Ovary (tissue), 10 donors: ENCODE measurements at places on chromosomes 6 and 20. TPM values are rescaled to one million over a fixed set of nuclear protein-coding genes. Genes with fewer than 3 reads are reported as not detected.

The PNPLA1 gene
- not detected for total RNA-seq

GRCh38 chr6:14799928-14800327 is 445.9 kb upstream of the JARID2 start:
- no peak overlapping the region for H3K27ac ChIP-seq
- no peaks in the 10 kb centered on the region for H3K36me3 ChIP-seq
- no peaks in the 10 kb centered on the region for H3K27me3 ChIP-seq
- peak; percentile 75 for DNase-seq
- no peak overlapping the region for H3K4me3 ChIP-seq

GRCh38 chr6:81979329-81979728 is 226.8 kb upstream of the TENT5A start:
- no peak overlapping the region for H3K27ac ChIP-seq
- H3K4me1 ChIP-seq: no peaks in the 10 kb centered on the region
- no peak for DNase-seq

- no peak for DNase-seq
- no peak overlapping the region for H3K4me3 ChIP-seq
- H3K36me3 ChIP-seq: no peaks in the 10 kb centered on the region
- peaks cover 2% of the 10 kb centered on the region for H3K4me1 ChIP-seq
- no peaks in the 10 kb centered on the region for H3K27me3 ChIP-seq
- no peak overlapping the region for H3K27ac ChIP-seq
These were observed 2.1 kb downstream of the NQO2 start for GRCh38 chr6:3001773-3002293.

GRCh38 chr20:10893321-10893720 is 219.5 kb upstream of the JAG1 start:
- no peak overlapping the region for H3K27ac ChIP-seq
- no peaks in the 10 kb centered on the region for H3K36me3 ChIP-seq
- H3K27me3 ChIP-seq: no peaks in the 10 kb centered on the region
- no peaks in the 10 kb centered on the region for H3K4me1 ChIP-seq
- DNase-seq: no peak
- no peak overlapping the region for H3K4me3 ChIP-seq

- no peaks in the 10 kb centered on the region for H3K36me3 ChIP-seq
- no peaks in the 10 kb centered on the region for H3K27me3 ChIP-seq
- no peaks in the 10 kb centered on the region for H3K4me1 ChIP-seq
- no peak overlapping the region for H3K4me3 ChIP-seq
- no peak overlapping the region for H3K27ac ChIP-seq
- DNase-seq: no peak
These were observed 45.5 kb downstream of the CNR1 start for GRCh38 chr6:88120635-88121034.

DNA sequence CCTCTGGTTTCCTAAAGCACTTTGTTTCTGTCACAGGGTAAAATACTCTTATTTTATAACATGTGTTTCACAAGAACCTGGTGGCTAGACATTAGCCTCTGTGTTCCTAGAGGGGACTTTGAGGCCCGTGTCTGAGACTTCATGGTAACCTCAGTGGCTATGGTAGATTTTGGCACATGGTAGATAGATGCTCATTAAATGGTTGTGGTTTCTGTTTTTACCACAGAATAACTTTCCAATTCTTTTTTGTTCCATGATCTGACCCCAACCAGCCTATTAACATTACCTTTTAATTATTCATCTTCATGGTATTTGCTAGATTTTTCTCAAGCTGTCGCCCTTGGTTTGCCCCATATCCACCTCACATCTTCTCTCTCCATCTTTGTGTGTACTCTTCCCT is 34.3 kb downstream of the CCN2 start:
- no peak overlapping the region for H3K27ac ChIP-seq
- no peaks in the 10 kb centered on the region for H3K27me3 ChIP-seq

The SLC23A2 gene
- total RNA-seq: 50.9 TPM

DNA sequence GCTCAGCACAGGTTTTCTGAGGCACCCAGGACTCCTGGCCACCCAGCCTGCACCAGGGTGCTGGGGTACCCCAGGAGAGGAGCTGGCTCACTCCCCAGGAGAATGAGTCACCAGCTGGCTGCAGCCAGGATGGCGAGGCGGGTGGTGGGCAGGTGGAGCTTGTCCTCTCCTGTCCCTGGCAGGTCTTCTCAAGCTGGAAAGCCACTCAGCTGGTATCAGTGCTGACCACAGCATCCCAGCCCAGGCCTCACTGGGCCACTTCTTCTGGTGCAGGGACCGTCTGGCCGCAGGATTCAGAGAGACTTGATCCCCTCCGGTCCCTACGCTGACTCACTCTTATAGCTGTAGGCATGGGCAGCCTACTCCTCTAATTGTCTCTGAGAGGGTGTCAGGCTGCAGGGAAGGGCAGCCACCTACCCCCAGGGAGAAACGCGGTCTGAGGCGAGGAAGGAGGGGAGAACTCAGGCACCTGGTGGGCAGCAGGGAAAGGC is 22.2 kb downstream of the TFEB start:
- H3K36me3 ChIP-seq: no peaks in the 10 kb centered on the region
- no peak overlapping the region for H3K27ac ChIP-seq
- H3K4me3 ChIP-seq: no peak overlapping the region
- H3K4me1 ChIP-seq: peaks cover 1% of the 10 kb centered on the region

The BACH2 gene
- total RNA-seq: 19.2 TPM

The STMN3 gene
- 32.3 TPM for total RNA-seq

The LTB gene
- 0.76 TPM for total RNA-seq

The ULBP1 gene
- total RNA-seq: 0.08 TPM

DNA sequence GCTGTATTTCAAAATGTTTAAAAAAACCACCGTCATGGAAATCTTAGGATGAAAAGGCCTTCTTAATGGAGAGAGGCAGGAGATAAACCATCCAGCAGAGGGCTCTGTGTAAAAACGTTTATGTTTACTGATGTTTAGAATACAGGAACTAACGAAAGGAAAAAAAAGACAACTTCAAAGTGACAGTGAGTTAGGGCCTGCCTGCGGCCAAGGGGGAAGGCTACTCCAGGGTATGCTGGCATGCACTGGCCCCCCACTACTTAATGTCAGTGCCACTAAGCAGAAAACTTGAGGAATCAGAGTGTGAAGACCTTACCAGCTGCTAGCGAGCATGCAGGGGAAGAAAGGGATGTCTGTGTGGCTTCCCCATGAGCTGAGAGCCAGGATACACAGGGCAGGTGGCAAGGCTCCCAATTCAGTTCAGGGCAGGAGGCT is 47.7 kb downstream of the AKAP7 start:
- no peaks in the 10 kb centered on the region for H3K27me3 ChIP-seq
- H3K4me1 ChIP-seq: no peaks in the 10 kb centered on the region
- no peaks in the 10 kb centered on the region for H3K36me3 ChIP-seq
- no peak for DNase-seq

The ADGB gene
- total RNA-seq: not detected

GRCh38 chr20:50980071-50980681 is 21.6 kb downstream of the MOCS3 start:
- no peak overlapping the region for H3K27ac ChIP-seq
- H3K27me3 ChIP-seq: no peaks in the 10 kb centered on the region
- no peak overlapping the region for H3K4me3 ChIP-seq
- DNase-seq: no peak
- H3K36me3 ChIP-seq: no peaks in the 10 kb centered on the region

DNA sequence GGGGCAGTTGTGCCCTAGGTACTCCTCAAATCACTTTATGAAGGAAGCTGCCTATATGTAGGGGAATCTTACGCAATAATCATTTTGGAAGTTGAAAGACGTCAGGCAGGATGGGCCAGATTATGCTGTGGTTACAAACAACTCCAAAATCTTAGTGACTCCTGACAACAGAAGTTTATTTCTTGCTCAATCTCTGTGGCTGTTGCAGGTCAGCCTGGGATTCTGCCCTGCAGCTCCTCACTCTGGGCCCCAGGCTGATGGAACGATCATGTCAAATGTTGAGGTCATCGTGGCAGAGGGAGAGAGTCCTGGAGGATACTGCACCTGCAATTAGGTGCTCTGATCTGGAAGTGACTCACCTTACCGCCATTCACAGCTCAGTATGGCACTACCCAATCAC is 88.4 kb downstream of the ZDHHC14 start:
- H3K36me3 ChIP-seq: no peaks in the 10 kb centered on the region
- H3K4me1 ChIP-seq: no peaks in the 10 kb centered on the region
- H3K4me3 ChIP-seq: no peak overlapping the region
- no peaks in the 10 kb centered on the region for H3K27me3 ChIP-seq

- H3K27ac ChIP-seq: no peak overlapping the region
- H3K4me1 ChIP-seq: peaks cover 12% of the 10 kb centered on the region
- no peak overlapping the region for H3K4me3 ChIP-seq
- DNase-seq: no peak
- no peaks in the 10 kb centered on the region for H3K36me3 ChIP-seq
These were observed 1.9 kb downstream of the POU3F2 start for GRCh38 chr6:98836025-98836961.

The PSMA7 gene
- total RNA-seq: 190 TPM

DNA sequence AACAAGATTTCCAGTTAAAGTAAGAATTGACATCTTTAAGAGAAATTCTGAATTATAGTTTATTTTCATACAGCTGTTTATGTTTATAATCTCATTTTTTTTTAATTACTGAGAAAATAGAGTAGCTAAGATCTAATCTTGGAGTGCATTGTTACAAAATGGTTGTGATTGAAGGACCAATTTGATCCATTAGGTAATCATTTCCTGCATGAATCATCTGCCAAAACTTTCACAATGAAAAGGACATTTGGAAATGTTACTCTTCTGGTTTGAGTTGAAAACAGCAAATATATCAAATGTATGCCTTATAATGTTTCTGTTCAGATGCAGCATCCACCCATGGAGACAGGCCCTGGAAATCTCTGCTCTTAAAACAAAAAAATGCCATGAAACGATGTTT is 19.0 kb downstream of the TUBB2A start:
- H3K27ac ChIP-seq: no peak overlapping the region
- H3K4me1 ChIP-seq: no peaks in the 10 kb centered on the region
- no peaks in the 10 kb centered on the region for H3K36me3 ChIP-seq
- no peak overlapping the region for H3K4me3 ChIP-seq
- no peak for DNase-seq

- DNase-seq: no peak
- H3K27ac ChIP-seq: no peak overlapping the region
- no peaks in the 10 kb centered on the region for H3K4me1 ChIP-seq
- H3K4me3 ChIP-seq: no peak overlapping the region
These were observed 6.3 kb downstream of the PPP1R14C start for GRCh38 chr6:150149146-150149545.

The SAMD5 gene
- total RNA-seq: 2.4 TPM

DNA sequence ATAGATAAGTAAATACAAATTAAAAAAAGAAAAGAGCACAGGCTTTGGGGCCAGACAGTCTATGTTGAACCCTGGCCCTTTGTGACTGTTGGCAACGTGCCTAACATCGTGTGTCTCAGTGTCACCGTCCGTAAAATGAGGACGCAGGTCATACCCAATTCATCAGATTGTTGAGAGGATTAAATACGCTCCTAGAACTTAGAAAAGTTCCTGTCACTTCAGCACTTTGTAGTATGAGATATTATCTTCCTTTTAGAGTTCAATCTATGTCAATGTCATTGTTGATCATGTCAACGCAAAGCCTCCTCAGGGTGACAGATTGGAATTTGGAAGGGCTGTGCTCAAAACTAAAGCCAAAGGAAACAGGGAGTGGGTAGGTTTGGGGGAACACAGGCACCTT is 21.7 kb downstream of the SERPINB1 start:
- peaks cover 2% of the 10 kb centered on the region for H3K4me1 ChIP-seq
- no peak for DNase-seq
- H3K4me3 ChIP-seq: no peak overlapping the region
- H3K36me3 ChIP-seq: no peaks in the 10 kb centered on the region
- no peaks in the 10 kb centered on the region for H3K27me3 ChIP-seq

The SALL4 gene
- total RNA-seq: 0.27 TPM

DNA sequence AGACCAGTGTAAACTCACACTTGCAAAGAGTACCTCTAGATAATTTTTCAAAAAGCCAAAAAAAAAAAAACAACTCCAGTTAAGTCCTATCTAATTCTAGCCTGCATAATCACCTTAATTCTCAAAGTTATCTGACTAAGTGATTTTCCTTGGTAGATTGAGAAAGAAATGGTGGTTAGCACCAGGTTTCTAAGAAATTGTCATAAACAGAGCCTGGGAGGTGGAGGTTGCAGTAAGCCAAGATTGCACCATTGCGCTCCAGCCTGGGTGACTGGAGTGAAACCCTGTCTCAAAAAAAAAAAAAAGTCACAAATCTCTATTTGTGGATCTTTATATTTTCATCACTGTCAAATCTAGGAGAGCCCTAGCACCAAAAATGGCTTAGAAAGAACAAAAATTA is 8.9 kb downstream of the FBXO5 start:
- no peaks in the 10 kb centered on the region for H3K36me3 ChIP-seq
- no peaks in the 10 kb centered on the region for H3K27me3 ChIP-seq
- no peak for DNase-seq
- no peaks in the 10 kb centered on the region for H3K4me1 ChIP-seq
- H3K27ac ChIP-seq: no peak overlapping the region

The TAGAP gene
- total RNA-seq: 0.58 TPM

GRCh38 chr20:62602550-62602949 is 39.8 kb upstream of the SLCO4A1 start:
- H3K27me3 ChIP-seq: no peaks in the 10 kb centered on the region
- H3K4me3 ChIP-seq: no peak overlapping the region
- peak; percentile 21 for DNase-seq
- peaks cover 4% of the 10 kb centered on the region for H3K4me1 ChIP-seq
- no peak overlapping the region for H3K27ac ChIP-seq

GRCh38 chr6:101001012-101001411 is 119.9 kb upstream of the ASCC3 start:
- H3K4me3 ChIP-seq: no peak overlapping the region
- H3K27me3 ChIP-seq: no peaks in the 10 kb centered on the region
- no peaks in the 10 kb centered on the region for H3K4me1 ChIP-seq
- DNase-seq: no peak

DNA sequence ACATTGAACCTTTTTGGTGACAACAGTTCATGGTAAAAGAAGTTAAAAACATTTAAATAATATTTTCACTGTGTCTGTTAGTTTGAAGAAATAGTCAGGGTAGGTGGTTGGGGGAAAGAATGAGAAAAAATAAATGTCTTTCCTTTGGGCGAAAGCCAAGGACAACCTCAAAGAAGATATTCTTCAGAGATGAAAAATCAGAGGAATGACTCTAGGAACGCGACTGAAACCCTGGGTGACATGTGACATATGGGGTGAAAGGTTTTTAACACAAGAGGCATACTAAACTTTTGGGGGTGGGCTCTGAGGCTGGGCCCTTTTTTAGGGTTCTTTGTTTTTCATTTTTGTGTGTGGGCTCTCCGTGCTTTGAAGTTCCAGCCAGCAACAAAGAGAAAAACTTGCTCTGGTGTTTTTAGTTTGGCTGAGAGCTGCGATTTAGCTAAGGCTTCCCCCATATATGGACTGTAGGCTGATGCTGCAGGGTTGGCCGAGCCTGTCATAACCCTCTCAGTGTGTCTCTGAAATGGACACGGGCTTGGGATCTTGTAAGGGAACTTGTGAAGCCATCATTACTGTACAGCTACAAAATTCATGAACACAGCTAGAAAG is 610.1 kb upstream of the ARID1B start:
- H3K4me3 ChIP-seq: peak overlapping the region; percentile 24
- peak; percentile 28 for DNase-seq
- peaks cover 8% of the 10 kb centered on the region for H3K4me1 ChIP-seq
- peak overlapping the region; percentile 74 for H3K27ac ChIP-seq

The TUBB2B gene
- total RNA-seq: 2.9 TPM

The RNF182 gene
- 3.9 TPM for total RNA-seq

- H3K27ac ChIP-seq: no peak overlapping the region
- DNase-seq: no peak
- H3K36me3 ChIP-seq: no peaks in the 10 kb centered on the region
- H3K4me3 ChIP-seq: no peak overlapping the region
- no peaks in the 10 kb centered on the region for H3K27me3 ChIP-seq
These were observed 3.7 kb downstream of the TGM2 start for GRCh38 chr20:38161412-38161774.

The DEFB132 gene
- total RNA-seq: not detected

- DNase-seq: no peak
- H3K4me1 ChIP-seq: no peaks in the 10 kb centered on the region
- H3K27me3 ChIP-seq: no peaks in the 10 kb centered on the region
These were observed 82.1 kb downstream of the PTPRA start for GRCh38 chr20:2955257-2955970.

The TPD52L1 gene
- 14.4 TPM for total RNA-seq
